Trophoblast cell (in vitro differentiated cells and primary cell): ENCODE measurements at places on chromosomes 5 and 9.
A peak's percentile ranks its signal among the peaks of the same experiment; 100 is the strongest.

GRCh38 chr5:27911216-27911615 is 872.8 kb upstream of the CDH9 start:
- H3K27me3 ChIP-seq, result no peaks in the 10 kb centered on the region
- H3K27ac ChIP-seq, result no peak overlapping the region
- H3K4me1 ChIP-seq, result no peaks in the 10 kb centered on the region
- H3K36me3 ChIP-seq, result no peaks in the 10 kb centered on the region
- no peak overlapping the region for H3K4me3 ChIP-seq
- no peak for DNase-seq

DNA sequence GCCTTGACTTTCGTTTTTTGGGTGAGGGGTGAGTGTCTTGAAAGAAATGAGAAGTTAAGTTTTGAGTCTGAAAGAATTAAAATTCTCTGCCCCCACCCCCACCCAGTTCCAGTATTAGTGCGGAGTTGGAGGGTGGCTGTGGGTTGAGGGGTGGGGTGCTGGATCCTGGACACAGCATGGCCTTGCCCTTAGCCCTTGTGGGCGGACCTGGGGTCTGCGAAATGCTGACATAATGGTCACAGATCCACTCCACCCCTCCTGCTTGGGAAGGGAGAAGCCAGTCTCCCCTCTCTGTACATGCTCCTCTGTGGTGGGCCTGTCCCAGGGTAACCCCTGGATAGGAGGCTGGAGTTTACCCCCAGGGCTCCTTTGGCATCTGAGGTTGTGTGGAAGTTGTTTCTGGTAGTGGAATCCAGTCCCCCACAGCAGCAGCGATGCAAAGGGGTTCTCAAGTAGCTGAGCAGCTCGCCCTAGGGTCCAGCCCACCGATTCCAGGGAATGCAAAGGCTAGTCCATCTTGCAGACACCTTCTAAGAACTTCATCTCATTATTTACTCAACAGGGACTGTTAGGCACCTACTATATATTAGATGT is 42.8 kb upstream of the TCF7 start:
- H3K27me3 ChIP-seq, result no peaks in the 10 kb centered on the region
- H3K4me1 ChIP-seq, result peaks cover 6% of the 10 kb centered on the region
- H3K36me3 ChIP-seq, result no peaks in the 10 kb centered on the region
- H3K27ac ChIP-seq, result no peak overlapping the region
- DNase-seq, result no peak
- no peak overlapping the region for H3K4me3 ChIP-seq

- peak; percentile 34 for DNase-seq
- peaks cover 30% of the 10 kb centered on the region for H3K4me1 ChIP-seq
Measured at GRCh38 chr9:112069318-112070169, 105.6 kb downstream of the SUSD1 start.

DNA sequence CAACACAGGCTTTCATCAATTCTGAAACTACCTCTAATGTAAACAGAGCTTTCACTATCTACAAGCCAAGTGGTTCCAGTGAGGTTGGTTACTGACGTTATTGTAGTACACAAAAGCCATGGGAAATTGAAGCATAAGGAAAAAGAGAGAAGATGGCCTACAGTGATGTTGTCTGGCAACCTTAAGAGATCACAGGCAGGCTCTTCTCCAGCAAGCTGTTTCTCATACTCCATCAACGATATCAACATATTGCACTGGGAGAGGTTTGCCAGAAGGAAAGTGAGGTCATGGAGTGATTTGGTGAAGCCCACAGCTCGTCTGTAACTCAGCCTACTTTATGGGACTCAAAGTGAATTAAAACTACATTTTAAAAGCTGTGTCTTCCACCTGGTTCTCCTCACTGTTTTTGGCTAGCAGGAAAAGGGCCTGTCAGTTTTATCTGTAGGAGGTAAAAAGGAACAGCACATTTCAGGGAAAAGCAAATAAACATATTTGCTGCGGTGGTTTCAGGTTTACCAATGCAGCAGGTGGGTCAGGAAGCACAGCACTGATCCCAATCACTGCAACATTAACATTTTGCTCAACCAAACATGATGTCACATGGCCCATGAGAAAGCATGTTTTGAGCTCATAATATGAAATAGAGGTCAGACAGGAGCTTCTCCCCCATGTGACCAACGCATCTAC is 72.9 kb downstream of the ARSB start:
- no peaks in the 10 kb centered on the region for H3K36me3 ChIP-seq
- no peak for DNase-seq
- H3K27ac ChIP-seq, result no peak overlapping the region
- peaks cover 6% of the 10 kb centered on the region for H3K4me1 ChIP-seq

- no peak overlapping the region for H3K27ac ChIP-seq
- no peaks in the 10 kb centered on the region for H3K4me1 ChIP-seq
- no peaks in the 10 kb centered on the region for H3K36me3 ChIP-seq
- H3K4me3 ChIP-seq, result no peak overlapping the region
- no peaks in the 10 kb centered on the region for H3K27me3 ChIP-seq
Measured at GRCh38 chr5:28743025-28743715, 1704.8 kb upstream of the CDH9 start.

DNA sequence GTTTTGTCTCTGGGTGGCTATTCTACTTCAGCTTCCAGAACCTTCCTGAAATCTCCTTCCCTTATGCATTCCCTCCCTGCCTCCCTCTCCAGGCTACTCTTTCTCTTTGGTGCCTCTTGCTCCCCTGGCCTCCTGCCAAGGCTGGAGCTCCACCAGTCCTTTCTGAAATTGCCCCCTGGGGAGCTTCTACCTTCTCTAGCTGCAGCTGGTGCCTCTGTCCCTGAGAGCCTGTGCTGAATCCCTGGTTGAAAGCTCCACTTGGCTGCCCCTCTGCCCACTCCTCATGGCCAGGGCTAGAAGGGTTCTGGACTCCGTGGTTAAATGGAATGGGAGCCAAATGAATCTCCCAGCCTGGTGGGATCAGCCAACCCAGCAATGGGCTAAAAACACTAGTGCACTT is 80.1 kb downstream of the COL15A1 start:
- DNase-seq, result no peak
- no peak overlapping the region for H3K27ac ChIP-seq
- peaks cover 4% of the 10 kb centered on the region for H3K4me1 ChIP-seq
- no peaks in the 10 kb centered on the region for H3K27me3 ChIP-seq
- H3K4me3 ChIP-seq, result no peak overlapping the region

GRCh38 chr9:4559261-4560182 is 69.3 kb downstream of the SLC1A1 start:
- H3K4me3 ChIP-seq, result no peak overlapping the region
- no peaks in the 10 kb centered on the region for H3K27me3 ChIP-seq
- H3K36me3 ChIP-seq, result no peaks in the 10 kb centered on the region
- DNase-seq, result no peak

DNA sequence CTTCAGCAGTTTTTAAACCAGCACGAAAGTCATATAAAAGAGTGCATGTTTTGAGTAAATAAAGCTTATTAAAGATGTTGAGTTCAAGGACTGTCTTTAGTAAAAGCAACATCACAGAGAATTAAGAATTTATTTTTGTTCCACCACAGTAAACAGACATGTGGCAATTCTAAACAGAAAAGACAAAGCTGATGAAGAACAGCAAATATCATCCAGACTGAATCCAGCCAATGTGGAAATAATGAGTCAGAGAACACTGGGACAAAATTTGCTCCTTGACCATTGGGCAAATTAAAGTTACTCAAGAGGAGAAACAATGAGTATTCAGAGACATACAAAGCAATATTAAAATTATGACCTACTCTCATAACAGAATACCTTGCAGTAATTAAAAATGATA is 28.8 kb downstream of the OR2K2 start:
- no peak overlapping the region for H3K27ac ChIP-seq
- no peaks in the 10 kb centered on the region for H3K4me1 ChIP-seq
- H3K4me3 ChIP-seq, result no peak overlapping the region
- H3K27me3 ChIP-seq, result no peaks in the 10 kb centered on the region
- H3K36me3 ChIP-seq, result no peaks in the 10 kb centered on the region

DNA sequence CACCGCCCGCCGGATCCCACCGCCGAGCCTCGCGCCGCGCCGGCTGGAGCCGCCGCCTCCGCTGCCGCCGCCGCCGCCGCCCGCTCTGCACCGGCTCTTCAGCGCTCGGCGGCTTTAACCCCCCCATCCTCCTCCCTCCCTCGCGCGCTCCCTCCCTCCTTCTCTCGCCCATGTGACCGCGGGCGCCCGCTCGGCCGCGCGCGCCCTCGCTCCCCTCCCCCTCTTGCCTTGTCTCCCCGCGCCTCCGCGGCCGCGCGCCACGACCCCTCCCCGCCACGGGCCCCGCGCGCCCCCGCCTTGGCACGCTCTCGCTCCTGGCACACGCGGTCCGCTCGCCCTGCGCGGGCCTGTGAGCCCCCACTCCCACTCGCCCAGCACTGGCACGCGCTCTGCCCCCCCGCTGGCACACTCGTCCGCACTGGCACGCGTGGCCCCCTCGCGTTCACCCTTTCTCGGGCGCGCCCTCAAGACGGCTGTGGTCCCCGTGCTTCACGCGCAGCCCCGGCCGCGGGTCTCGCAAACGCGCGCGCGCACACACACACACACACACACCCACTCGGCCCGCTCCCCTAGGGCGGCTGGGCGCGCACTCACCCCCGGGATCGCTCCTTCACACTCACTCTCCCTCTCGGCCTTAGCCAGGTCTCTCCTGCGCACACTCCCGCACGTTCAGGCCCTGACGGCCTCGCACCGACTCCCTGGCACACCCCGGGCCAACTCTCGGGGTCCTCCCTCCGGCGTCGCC is at the start of gene CNTFR:
Gene CNTFR (minus strand): TSS at position 89 of the 745 bp plus-strand sequence. CDS start 20,743 bp downstream, outside the sequence.
- peaks cover 14% of the 10 kb centered on the region for H3K4me1 ChIP-seq
- no peak within 1 kb of the TSS for H3K27ac ChIP-seq
- peaks cover 82% of the 10 kb centered on the region for H3K27me3 ChIP-seq
- H3K4me3 ChIP-seq, result peak within 1 kb of the TSS; percentile 60

DNA sequence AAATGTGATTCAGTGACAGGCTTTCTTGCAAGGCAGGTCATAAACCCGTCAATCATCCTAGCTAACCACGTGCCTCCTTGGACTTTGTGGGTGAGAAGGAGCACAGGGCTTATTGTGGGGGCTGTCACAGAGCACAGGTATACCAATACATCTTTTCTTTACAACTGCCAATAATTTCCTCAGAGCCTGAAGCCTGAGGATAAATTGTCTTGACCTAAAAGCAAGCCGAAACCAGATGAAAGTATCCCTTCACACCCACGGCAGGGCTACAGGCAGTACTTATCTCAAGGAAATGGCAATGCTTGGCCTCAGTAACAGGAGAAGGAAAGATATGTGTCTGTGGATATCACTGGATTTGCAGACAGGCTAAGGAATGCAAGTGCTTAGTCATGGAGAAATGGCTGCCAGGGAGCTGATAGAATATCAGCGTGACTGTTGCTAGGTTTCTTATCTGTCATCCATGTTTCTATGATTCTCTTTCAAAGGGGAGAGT is 90.3 kb upstream of the ZNF366 start:
- H3K36me3 ChIP-seq, result peaks cover 2% of the 10 kb centered on the region
- H3K4me3 ChIP-seq, result no peak overlapping the region
- H3K4me1 ChIP-seq, result peaks cover 20% of the 10 kb centered on the region
- H3K27me3 ChIP-seq, result no peaks in the 10 kb centered on the region
- H3K27ac ChIP-seq, result peak overlapping the region; percentile 98

DNA sequence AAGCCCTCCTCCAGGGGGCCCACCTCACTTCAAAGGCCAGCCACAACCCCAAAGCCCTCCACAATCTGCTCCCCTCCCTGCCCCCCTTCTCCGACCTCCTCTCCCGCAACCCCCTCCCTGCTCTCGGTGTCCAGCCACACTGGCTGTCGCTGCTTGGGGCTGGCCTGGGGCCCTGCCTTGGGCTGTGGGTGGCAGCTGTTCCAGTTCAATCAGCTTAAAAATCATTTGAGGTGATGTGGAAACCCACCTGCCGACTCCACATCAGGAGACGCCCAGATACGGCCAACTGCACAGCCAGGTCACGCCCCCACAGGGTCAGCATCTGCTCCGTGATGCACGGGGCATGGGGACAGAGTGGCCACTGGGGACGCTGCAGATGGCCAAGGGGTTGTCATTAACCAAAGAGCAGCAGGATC is 107.0 kb upstream of the MVB12B start:
- no peak overlapping the region for H3K4me3 ChIP-seq
- H3K4me1 ChIP-seq, result no peaks in the 10 kb centered on the region
- H3K27ac ChIP-seq, result no peak overlapping the region
- H3K36me3 ChIP-seq, result no peaks in the 10 kb centered on the region
- no peaks in the 10 kb centered on the region for H3K27me3 ChIP-seq
- no peak for DNase-seq

- H3K4me1 ChIP-seq, result peaks cover 6% of the 10 kb centered on the region
- H3K36me3 ChIP-seq, result no peaks in the 10 kb centered on the region
- H3K4me3 ChIP-seq, result no peak overlapping the region
- peak; percentile 77 for DNase-seq
- H3K27ac ChIP-seq, result no peak overlapping the region
- H3K27me3 ChIP-seq, result peaks cover 10% of the 10 kb centered on the region
Measured at GRCh38 chr9:120715389-120715924, 1.2 kb upstream of the MEGF9 start.

DNA sequence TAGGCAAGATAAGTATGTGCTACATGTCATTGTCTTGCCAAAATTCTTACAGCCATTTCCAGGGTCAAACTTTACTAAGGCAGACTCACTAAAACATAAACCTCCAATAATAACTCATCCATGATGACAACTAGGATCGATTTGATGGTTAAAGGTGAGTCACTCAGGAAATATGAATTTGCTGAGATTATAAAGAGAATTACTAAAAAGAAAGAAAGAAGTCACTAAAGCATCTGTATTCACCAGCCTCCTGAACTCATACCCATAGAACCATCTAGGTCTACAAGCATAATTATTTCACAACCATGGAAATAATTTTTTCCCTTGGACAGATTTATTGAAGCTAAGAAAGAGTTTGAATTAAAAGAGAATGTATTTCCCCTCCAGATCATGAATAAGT is 258.6 kb downstream of the TLE1 start:
- H3K4me1 ChIP-seq, result no peaks in the 10 kb centered on the region
- no peaks in the 10 kb centered on the region for H3K27me3 ChIP-seq
- no peak for DNase-seq
- no peaks in the 10 kb centered on the region for H3K36me3 ChIP-seq
- H3K4me3 ChIP-seq, result no peak overlapping the region
- H3K27ac ChIP-seq, result no peak overlapping the region

DNA sequence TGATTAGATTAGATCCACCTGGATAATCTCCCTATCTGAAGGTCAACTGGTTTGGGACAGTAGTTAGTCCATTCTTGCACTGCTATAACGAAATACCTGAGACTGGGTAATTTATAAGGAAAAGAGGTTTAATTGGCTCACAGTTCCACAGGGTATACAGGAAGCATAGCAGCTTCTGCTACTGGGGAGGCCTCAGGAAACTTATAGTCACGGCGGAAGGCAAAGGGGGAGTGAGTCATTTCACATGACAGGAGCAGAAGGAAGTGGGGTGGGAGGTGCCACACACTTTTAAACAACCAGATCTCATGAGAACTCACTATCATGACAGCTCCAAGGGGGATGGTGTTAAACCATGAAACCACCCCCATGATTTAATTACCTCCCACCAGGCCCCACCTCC is 9.9 kb downstream of the C9orf40 start:
- no peak overlapping the region for H3K27ac ChIP-seq
- no peak for DNase-seq
- no peaks in the 10 kb centered on the region for H3K36me3 ChIP-seq
- H3K27me3 ChIP-seq, result no peaks in the 10 kb centered on the region
- no peak overlapping the region for H3K4me3 ChIP-seq

GRCh38 chr5:169796731-169797130 is 159.7 kb downstream of the DOCK2 start:
- no peaks in the 10 kb centered on the region for H3K36me3 ChIP-seq
- H3K4me3 ChIP-seq, result no peak overlapping the region
- no peak for DNase-seq
- no peak overlapping the region for H3K27ac ChIP-seq
- H3K4me1 ChIP-seq, result no peaks in the 10 kb centered on the region

- no peak for DNase-seq
- H3K27ac ChIP-seq, result no peak overlapping the region
- no peaks in the 10 kb centered on the region for H3K36me3 ChIP-seq
- H3K4me1 ChIP-seq, result no peaks in the 10 kb centered on the region
Measured at GRCh38 chr5:91706785-91707520, 323.8 kb upstream of the ARRDC3 start.
